ENCODE measurements at places on chromosomes 4 and X.

DNA sequence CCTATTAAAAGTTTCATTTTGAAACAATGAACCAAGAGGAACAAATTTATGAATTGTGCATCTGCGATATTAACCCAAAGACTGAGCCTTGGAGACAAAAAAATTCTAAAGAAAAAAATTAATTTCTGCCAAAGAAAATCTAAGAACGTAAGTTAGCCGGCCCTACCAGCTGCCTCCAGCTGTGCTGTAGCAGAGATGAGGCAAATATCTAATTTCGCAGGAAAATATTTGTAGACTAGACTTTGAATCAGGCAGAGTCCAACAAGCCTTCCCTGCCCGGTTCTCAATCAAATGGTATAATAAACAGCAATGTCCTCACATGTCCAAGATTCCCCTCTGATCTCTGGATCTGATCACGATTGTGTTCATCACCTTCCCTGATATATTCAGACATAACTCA lies 21.2 kb upstream of the SMIM20 start:
- DNase-seq = no peak

- no peak for DNase-seq
Observed at GRCh38 chrX:116246261-116246660, 75.7 kb downstream of the AGTR2 start.

- DNase-seq = no peak
Observed at GRCh38 chr4:92074839-92075238, 228.9 kb upstream of the GRID2 start.

GRCh38 chrX:73561801-73562200 lies 1.2 kb upstream of the CHIC1 start:
- DNase-seq = no peak

GRCh38 chr4:79232540-79232939 lies 93.3 kb downstream of the NAA11 start:
- DNase-seq = no peak

- DNase-seq = no peak
Observed at GRCh38 chrX:131944936-131945902, 77.9 kb upstream of the STK26 start.

GRCh38 chr4:25702848-25703247 lies 47.2 kb downstream of the SLC34A2 start:
- no peak for DNase-seq

DNA sequence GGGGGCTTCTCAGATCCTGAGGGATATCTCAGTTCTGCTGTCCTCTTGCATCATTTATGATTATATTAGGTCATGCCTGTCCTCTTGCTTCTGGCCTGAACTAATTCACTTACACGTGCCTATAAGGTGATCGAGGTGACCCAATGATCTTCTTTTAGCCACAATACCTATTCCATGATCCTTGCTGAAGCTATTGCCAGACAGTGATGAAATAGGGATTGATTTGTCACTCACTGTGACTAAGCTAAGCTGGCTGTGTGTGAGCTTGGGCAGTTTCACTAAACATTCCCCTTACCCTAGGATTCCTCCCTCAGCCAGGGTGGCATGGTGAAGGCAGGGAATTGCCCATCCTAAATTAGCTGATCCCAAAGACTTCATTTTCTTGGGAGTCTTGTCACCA lies 19.0 kb downstream of the HADH start:
- DNase-seq = no peak

DNA sequence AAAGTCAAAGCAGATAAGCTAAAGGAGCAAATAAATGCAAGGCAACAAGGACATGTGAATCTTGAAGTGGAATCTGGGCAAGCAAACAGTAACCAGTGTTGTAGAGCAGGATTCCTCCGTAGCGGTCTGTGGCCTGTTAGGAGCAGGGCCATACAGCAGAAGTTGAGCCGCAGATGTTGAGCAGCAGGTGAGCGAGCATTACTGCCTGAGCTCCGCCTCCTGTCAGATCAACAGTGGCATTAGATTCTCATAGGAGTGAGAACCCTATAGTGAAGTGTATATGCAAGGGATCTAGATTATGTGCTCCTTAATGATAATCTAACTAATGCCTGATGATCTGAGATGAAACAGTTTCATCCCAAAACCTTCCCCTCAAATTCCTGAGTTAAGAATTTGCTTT lies 550.7 kb downstream of the ADGRL3 start:
- DNase-seq = no peak

- DNase-seq = no peak
Observed at GRCh38 chr4:138521809-138522208, 279.7 kb upstream of the SLC7A11 start.

DNA sequence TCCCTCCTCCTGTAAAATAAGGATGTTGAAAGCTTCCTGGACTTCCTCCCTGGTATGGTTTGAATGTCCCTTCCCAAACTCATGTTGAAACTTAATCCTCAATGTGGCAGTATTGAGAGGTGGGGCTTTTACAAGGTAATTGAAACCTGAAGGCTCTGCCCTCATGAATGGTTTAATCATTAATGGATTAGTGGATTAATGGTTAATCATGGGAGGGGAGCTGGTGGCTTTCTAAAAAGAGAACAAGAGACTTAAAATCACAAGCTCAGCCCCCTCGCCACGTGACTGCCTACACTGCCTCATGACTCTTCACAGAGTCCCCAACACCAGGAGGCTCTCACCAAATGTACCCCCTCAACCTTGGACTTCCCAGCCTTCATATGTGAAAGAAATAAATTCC lies 124.6 kb upstream of the ANXA3 start:
- DNase-seq = no peak

- DNase-seq = no peak
Observed at GRCh38 chr4:89277412-89277811, 30.2 kb downstream of the GPRIN3 start.

DNA sequence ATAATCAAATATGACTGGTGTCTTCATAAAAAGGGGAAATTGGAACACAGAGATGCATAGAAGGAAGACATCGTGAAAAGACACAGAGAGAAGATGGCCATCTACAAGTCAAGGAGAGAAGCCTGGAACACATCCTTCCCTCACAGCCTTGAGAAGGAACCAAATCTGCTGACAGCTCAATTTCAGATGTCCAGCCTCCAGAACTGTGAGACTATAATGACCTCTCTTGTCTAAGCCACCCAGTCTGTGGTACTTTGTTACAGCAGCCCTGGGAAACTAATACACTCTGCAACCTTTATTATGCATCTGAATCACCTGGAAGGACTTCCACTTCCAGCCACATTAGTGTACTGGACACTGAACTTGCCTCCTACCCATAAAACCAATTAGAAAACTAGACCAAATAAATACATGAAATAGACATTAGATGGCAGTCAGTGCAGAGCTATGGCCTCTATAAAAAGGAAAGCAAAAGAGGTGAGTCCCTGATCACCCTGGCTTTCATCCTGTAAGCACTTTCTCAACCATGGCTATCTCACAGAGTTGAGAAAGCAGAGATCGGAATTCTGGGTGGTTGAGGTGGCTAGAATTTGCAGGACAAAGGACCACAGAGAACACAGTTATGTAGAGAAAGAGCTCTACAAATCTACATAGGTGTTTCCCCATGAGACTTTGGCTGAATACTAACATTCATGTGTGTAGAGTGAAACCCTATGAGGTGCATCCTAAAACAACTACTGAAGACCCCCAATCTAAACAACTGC lies 25.7 kb downstream of the GAB3 start:
- DNase-seq = no peak

DNA sequence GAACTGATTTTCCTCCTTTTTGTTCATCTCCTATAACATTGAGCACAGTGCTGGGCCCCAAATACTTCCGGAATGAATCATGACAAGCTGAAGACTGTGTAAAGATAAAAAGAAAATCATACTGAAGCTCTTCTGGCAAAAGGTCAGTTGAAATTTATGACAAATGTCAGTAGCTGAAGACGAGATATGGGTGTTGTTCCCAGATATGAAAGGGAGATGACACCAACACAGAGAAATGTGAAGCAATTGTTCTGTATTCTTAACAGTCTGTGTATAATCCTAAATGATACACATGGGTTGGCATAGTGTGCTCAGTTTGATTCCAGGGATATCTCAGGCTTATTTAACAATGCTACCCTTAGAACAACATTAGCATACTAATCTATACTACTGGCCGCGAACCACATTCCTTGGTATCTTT lies 170.5 kb upstream of the PITX2 start:
- no peak for DNase-seq

- DNase-seq = no peak
Observed at GRCh38 chr4:70991596-70991995, 1.9 kb upstream of the DCK start.

DNA sequence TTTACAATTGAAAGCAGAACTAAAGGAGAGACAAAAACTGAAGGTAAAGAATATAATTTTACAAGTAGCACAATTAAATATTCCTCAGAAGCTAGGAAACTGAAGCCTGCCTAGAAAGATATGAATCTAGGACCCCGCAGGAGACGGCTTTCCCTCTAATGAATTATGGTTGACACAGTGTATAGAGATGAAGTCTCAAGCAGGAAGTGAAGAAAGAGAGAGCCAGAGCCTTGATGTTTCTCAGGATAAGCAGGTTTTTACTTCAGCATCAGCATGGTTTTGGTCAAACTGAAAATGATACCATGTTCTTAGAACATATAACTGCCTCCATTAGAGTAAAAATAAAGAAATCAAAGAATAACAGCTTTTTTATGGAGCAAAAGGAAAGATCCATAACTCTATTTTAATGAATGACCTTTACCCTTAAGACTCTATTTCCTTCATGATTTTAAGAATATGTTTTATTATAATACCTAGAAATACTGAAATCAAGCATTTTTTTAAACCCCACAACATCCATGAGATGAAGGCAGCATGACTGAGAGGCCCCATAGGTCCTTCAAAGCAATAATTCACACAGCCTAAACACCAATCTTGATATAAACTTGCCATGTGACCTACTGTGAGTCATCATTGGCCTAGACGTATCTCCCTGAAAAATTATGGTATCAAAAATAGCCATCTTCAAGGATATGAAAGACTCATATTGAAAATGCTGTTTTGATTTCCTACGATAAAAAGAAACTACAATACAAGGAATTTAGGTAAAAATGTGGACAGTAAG lies 193.4 kb downstream of the PRDM5 start:
- DNase-seq = no peak

DNA sequence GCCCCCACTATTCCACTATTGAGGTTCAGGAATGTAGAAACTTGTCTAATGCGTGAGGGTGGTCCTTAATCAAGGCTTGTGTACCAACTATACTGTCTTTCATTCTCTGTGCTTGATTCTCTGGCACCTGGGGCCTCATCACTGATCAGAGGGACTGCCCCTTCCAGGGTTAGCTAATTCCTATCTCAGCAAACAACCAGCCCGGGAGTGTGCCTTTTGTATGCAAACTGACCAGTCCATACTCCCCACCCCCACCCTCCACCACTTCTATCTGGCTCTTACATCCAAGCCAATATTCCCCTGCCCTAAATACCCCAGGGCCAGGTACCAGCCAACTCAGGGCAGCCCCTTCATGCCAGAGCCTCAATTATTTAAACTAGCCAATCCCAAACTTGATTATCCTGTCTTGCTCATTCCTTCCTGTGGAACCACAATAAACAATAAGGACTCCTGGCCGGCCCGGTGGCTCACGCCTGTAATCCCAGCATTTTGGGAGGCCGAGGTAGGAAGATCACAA lies 59.3 kb downstream of the FTHL17 start:
- no peak for DNase-seq

- no peak for DNase-seq
Observed at GRCh38 chr4:153948041-153948440, 159.2 kb upstream of the SFRP2 start.

DNA sequence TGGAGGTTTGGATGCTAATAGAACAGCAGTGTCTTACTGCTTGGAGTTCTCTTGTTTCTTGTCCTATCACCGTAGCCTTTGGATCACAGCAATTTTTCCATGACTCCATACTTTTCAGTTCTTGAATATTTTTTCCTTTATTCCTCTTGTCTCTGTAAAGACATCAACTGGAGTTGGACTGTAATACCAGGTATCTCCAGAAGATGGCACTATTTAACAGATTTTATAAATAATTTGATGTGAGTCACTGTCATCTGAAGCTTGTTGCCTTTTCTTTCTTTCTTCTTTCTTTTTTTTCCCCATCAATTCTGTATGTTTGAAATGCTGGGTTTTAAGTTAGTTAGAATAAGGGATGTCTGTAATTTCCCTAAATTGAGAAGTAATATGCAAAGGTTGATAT lies 24.1 kb downstream of the HPRT1 start:
- no peak for DNase-seq

GRCh38 chr4:114062499-114062898 lies 83.1 kb upstream of the ARSJ start:
- no peak for DNase-seq

GRCh38 chr4:178414042-178414441 lies 971.8 kb upstream of the AGA start:
- no peak for DNase-seq

DNA sequence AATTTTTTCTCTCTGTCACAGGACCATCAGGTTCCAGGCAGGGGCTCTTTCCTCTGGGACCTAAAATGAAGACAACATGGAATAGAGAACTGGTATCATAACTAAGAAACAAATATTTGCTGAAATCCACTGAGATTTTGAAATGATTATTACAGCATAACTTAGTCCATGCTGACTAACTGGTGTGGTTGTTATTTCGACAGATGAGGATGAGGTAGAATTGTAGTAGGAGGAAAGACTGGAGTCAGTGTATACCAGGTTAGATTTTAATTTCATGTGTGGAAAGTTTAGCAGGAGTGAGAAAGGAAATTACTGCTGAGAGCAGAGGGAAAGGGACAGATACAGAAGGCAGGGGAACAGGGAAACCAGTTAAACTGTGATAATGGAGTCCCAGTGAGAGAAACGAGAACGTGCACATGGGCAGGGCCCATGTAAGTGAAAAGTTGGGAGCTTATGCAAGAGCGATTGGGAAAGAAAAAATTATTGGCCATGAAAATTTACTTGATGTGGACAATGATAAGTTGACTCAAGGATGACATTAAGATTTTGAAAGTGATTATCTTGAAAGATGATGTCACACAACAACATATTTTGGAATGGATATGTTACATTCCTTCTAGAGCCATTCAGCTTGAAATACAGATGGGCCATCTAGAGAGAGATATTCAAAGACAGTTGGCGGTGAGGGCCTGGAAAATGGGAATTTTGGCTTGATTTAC lies 98.7 kb upstream of the DDIT4L start:
- DNase-seq = no peak

- DNase-seq = no peak
Observed at GRCh38 chrX:78327370-78328086, at the start of gene CYSLTR1. TSS of gene CYSLTR1 (minus strand) at chrX:78327611. CDS start at chrX:78273746, 53,865 bp downstream.

- DNase-seq = no peak
Observed at GRCh38 chr4:120824946-120825345, 97.6 kb downstream of the PRDM5 start.

DNA sequence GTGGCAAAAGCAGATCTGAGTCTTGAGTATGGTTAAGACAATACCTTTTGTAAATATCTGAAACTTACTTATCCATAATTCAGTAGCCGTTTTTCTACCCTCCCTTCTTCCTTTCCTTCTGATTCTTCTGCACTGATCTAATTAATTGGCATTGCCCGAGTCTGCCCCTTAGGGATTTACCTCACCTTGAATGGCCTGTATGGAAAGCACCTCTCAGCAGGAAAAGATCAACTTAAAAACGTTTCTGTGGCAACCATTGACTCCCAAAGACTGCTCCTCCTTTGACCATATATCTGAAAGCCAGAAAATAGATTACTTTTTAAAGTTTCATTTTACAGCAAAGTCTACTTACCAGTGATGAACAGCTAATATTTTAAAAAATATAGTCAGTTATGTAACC lies 496.5 kb upstream of the LCORL start:
- DNase-seq = no peak

GRCh38 chr4:13378973-13379759 lies 105.0 kb downstream of the RAB28 start:
- no peak for DNase-seq

Data from stimulated activated CD8-positive, alpha-beta memory T cell treated with anti-CD3 and anti-CD28 coated beads, Interleukin-4, amount 100 ng/mL, for 1 hour (primary cell).